AG04450 (cell line): ENCODE measurements at places on chromosomes 4 and X. TPM values are rescaled to one million over a fixed set of nuclear protein-coding genes. Genes with fewer than 3 reads are reported as not detected.
A peak's percentile ranks its signal among the peaks of the same experiment; 100 is the strongest.

GRCh38 chr4:174808836-174809235 lies 20.2 kb downstream of the GLRA3 start:
- no peak for DNase-seq

GRCh38 chrX:110146521-110146920 lies 143.6 kb downstream of the TMEM164 start:
- DNase-seq: no peak

DNA sequence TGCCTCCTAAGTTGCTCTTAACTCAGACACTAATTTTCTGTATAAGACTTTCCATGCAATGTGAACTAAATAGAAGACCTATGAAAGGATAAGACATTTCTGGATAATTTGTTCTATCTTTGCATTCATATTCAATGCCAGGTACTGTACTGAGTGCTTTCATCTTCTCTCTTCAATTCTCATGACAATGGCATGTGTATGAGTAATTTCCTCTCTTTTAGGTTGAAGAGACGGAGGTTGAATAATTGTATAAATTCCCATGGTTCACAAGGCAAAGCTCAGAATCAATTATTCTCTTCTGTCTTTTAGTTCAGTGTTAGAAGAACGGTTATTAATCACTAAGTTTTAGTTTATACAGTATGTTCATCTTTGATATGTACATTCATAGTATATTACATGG lies 29.3 kb upstream of the CFAP299 start:
- DNase-seq: no peak

Gene NUP54
- polyA plus RNA-seq: 33.4 and 54.5 TPM in 2 replicates

DNA sequence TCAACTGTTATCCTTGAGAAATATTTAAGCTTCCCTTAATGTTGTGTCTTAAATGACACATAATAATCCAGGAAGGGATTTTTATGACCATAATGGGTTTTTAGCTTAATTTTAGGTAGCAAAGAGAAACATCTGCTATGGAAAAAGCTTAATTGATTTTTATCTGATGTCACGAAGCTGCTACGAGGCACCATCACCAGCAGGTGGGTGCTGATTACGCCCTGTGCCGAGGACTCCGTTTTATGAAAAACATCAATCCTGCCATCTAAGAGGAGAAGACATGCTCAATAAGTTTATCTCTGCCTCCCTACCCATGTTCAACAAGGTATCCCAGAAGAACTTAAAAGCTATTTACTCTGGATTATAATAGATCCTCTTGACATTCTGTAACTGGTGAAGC lies 280.6 kb upstream of the ZFP42 start:
- no peak for DNase-seq

GRCh38 chrX:1676866-1677265 lies 62.0 kb downstream of the ASMT start:
- no peak for DNase-seq

DNA sequence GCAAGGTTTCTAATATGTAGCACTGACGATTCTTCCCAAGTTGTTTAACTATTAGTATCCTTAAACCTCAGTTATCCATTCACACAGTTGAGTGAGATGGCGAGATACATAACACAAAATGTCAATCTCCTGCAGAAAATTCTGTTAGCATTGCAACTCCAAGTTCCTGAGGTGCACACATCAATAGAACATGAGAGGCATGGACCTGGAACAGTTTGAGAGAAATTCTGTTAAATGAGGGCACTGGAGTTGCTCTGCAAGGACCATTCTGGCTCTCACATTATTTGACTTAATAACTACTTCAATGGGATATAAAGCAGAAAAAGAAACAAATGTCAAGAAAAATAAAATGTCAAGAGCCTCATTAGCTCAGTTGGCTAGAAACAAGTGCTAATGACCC lies 301.2 kb upstream of the DIAPH2 start:
- DNase-seq: no peak

Gene RTL9
- polyA plus RNA-seq: 0.12 and 0.37 TPM in 2 replicates

Gene PDGFRA
- polyA plus RNA-seq: 380 and 464 TPM in 2 replicates

DNA sequence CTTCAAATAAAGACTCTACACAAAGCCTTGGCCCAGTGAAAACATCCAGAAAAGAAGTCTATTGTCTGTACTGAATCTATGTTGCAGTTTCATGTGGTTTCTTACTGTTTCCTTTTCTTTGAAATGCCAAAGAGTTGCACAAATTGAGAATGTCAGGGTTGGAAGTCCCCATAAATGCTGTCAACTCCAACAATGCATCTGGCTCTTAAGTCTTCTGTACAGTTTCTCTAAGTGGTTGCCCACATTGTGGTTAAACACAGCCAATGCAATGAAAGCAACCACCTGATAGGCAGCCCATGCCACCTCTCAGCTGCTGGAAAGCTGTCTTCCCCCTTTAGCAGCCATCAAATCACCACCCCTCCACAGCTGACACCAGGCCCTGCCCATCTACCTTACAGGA lies 67.2 kb upstream of the C1GALT1C1 start:
- DNase-seq: no peak

GRCh38 chrX:52359614-52360232 lies 9.1 kb upstream of the XAGE2 start:
- DNase-seq: no peak

Gene NAA11
- polyA plus RNA-seq: not detected in 2 replicates

Gene TMEM156
- 1.8 and 2.3 TPM in 2 replicates for polyA plus RNA-seq

GRCh38 chr4:78953769-78954666 lies 14.8 kb upstream of the PAQR3 start:
- DNase-seq: no peak

- no peak for DNase-seq
Observed at GRCh38 chrX:10427249-10427648, 193.1 kb downstream of the MID1 start.

- peak; percentile 20 for DNase-seq
Observed at GRCh38 chr4:134201216-134202161, at the start of gene PABPC4L. TSS of gene PABPC4L (minus strand) at chr4:134201789. CDS start at chr4:134201019, 770 bp downstream.

Gene ANK2
- polyA plus RNA-seq: 1.3 and 1.6 TPM in 2 replicates

DNA sequence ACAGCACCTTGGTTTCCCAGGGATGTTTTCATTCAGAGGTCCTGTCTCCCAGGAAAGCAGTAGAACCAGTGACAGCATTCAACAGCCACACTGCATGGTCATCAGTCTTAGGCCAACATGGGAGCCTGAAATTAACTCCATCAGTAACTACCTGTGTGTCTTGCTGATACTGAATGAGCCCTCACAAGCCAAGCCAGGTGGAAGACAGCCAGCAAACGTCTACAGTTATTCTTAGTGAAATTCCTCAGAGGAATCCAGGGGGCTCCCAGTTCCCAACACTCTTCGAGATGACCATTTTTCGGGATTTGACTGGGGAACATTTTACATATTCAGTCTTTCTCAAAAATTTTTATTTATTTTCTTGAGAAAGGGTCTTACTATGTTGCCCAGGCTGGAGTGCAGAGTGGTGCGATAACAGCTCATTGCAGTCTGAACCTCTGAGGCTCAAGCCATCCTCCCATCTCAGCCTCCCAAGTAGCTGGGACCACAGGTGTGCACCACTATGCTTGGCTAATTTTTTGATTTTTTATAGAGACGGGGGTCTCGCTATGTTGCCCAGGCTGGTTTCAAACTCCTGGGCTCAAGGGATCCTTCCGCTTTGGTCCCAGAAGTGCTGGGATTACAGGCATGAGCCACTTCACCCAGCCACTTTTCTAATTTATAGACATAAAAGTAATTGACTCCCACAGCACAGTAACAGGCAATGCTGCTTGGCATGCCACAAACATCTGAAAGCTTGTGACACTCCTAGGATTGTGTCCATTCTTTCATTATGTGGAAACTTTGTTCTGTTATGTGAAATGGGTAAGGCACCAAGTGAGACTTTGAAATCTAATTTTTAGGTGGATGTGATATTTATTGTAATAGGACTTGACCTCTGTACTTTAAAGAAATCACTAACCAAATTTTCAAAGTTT lies 116.9 kb downstream of the SOWAHB start:
- DNase-seq: no peak

Gene WDR17
- 1.1 and 1.2 TPM in 2 replicates for polyA plus RNA-seq

GRCh38 chr4:80226094-80226493 lies 28.8 kb downstream of the PRDM8 start:
- DNase-seq: no peak

Gene UGT8
- polyA plus RNA-seq: not detected in 2 replicates

Gene GRIA3
- 0.06 TPM in 2 replicates for polyA plus RNA-seq

DNA sequence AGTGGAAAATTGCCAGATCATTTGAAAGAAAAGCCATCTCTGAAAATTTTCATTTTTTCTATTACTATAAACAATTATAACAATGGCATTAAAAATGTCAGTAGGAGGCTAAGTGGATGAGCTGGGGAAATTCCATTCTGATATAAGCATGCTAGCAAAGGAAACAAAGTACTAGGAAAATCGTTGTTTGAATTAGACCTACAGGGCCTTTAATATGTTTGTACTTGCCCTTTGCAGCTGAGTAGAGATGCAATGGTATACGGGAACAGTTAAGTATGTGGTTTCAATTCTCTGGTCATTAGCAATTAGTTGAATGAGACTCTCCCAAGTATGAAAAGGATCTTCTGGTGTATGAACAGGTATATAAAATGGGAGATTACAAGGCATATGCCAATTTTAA lies 452.2 kb downstream of the PCDH11X start:
- no peak for DNase-seq

DNA sequence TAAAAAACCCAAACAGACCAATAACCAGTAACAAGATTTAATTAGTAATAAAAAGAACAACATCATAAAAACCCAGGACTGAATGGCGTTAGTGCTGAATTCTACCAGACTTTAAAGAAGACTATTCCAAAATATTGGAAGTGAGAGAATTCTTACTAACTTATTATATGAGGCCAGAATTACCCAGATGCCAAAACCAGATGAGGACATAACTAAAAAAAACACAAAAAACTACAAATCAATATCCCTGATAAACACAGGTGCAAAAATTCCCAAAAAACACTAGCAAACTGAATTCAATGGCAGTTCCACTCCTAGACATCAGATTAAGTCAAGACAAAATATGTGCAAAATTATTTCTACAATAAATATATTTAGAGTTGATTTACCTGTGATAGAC lies 400.1 kb upstream of the PABPC4L start:
- DNase-seq: no peak

Gene DRP2
- polyA plus RNA-seq: 4.3 and 5.5 TPM in 2 replicates

DNA sequence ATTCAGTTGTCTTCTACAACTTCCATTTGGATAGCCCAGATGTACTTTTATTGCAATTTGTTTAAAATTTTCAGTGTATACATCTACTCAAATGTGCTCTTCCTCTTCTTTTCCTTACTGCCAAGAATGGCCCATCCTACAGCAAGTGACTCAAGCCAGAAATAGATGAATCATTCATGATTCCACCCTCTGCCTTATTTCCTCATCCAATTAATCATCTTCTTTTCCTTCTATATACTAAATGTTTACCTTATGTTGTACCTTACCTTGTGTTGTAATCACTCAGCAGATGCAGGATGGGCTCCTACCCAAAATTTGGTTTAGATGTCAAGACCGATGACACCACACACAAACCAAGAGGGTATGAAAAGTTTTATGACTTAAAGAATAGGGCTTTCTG lies 437.8 kb downstream of the GRXCR1 start:
- DNase-seq: no peak

Gene PCYT1B
- polyA plus RNA-seq: 0.09 and 0.10 TPM in 2 replicates

- DNase-seq: no peak
Observed at GRCh38 chr4:181948839-181949382, 294.3 kb upstream of the TENM3 start.

DNA sequence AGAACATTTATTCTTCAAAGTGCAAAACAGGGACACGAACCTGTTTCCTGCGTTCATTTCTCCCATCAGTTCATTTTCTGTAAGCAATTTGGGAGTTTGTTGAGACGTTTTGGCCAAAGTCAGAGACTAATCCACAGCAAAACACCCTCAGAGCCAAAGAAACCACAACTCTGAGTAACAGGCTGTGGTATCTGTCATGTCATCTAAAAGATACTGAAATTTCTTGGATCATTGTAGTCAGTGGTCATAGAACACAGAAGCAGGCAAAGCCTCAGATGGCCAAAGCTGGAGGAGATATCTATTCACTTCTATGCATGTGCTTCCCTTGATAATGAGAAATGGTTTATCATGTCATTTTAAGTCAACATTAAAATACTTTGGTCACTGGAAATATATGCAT lies 485.6 kb upstream of the GALNT7 start:
- DNase-seq: no peak

DNA sequence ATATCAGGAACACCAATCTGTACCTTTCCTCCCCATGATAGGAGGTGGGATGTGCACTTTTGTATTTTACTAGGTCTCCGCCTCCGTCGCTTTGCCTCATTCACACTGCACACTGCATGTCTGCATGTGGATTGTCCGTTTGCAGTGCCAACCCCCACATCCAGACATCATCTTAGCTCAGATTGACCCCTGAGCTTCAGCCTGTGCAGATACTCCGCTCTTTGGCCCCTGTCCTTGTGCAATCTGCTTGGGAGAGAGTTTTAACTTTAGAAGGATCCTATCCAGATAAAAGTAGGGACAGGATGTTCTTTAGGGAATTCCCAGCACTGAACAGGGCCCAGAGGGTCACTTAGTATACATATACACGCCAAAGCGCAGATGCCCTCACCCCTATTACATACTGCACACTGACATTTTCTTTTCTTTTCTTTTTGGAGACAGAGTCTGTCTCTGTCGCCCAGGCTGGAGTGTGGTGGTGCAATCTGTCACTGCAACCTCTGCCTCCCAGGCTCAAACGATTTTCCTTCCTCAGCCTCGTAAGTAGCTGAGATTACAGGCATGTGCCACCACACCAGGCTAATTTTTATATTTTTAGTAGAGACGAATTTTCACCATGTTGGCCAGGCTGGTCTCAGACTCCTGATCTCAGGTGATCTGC lies 43.3 kb upstream of the FBXW7 start:
- no peak for DNase-seq
